ENCODE measurements at places on chromosomes 12 and 14. TPM values are rescaled to one million over a fixed set of nuclear protein-coding genes. Genes with fewer than 3 reads are reported as not detected.

NXPH4 gene
- total RNA-seq, result 0.73 TPM

RFX4 gene
- total RNA-seq, result not detected

DNA sequence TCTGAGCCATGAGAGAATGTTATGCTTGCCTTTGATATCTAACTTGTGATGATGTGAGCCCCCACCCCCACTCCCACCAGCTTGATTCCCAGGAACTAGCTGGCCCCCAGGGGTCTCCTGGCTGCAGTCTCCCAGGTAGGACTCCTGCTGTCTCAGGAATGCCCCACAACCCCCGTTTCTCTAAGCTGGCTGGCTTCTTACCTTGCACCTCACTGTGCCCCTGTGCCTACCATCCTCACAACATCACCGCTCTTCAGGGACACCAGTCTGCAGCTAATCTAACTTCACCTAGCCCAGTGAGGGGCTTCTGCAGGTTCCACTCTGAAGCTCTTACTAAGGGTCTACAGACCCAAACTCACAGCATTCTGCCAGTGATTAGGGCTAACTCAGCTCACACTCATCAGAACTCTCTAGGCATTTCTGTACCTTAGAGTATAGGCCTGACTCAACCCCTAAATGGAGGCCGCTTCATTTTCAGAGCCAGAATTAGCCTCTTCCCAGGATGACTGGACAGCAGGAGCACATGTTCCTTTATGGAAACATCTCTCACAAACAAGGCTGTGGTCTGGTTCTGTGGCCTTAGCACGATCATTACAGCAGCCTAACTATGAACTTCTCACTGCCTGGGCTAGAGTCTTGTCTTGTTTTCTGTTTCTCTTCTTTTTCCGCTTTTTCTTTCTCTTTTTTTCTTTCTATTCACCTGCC lies 72.8 kb upstream of the IFNG-AS1 start:
- no peak for DNase-seq

- DNase-seq, result no peak
These were observed 87.4 kb upstream of the FZD10 start for GRCh38 chr12:130074661-130075406.

DNA sequence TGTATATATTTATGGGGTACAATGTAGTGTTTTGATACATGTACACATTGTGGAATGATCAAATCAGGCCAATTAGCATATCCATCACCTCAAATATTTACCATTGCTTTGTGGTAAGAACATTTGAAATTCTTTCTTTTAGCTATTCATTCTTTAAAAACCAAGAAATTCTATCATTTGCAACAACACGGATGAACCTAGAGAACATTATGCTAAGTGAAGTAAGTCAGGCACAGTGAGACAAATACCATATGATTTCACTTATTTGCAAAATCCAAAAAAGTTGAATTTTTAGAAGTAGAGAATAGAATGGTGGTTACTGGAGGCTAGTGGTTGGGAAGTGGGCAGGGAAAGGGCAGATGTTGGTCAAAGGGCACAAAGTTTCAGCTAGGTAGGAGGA lies 129.3 kb upstream of the PTPRQ start:
- no peak for DNase-seq

- DNase-seq, result peak; percentile 66
These were observed 1.1 kb downstream of the TAOK3 start for GRCh38 chr12:118371321-118372282.

- DNase-seq, result no peak
These were observed 68.2 kb downstream of the FRMD6 start for GRCh38 chr14:51719955-51720354.

PTGER2 gene
- total RNA-seq, result 96.0 TPM

GRCh38 chr14:95502381-95502950 lies 14.0 kb downstream of the SYNE3 start:
- DNase-seq, result no peak

DNA sequence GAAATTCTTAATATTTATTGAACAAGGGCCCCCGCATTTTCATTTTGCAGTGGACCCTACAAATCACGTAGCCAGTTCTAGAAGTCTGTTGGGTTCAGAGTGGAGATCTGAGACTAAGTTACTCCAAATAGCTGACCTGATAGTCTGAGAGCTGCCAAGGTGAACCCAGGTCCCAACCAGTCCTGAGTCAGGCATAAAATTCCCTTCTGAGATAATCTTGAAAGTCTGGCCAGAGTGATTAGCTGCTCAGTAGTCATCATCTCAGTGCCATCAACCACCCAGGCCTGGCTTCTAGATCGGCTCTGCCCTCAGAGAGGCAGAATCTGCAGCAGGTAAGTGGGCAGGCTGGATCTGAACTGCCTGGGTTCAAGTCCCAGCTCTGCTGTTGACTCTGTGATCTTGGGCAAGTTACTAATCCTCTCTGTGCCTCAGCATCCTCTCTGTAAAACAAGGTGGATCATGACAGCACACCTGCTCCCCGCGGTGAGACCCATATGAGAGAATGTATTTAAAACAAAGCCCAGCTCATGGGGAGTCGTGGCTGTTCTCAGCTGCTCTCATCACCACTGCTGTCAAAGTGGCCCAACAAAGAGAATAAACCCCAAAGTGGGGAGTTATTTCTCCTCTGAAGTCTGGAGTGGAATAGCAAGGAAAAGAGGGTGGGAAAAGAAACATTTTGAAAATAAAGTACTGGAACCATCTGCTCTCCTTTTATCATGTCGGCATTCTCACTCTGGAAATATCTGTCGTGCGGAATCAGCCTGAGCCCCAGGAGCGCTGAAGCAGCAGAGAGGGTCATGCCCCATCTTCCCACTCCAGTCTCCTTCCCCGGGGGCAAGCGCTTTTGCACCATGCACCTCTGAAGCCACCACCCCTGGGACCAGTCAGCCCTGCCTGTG lies 193.3 kb downstream of the DPF3 start:
- DNase-seq, result no peak

PRIMA1 gene
- not detected for total RNA-seq

DNA sequence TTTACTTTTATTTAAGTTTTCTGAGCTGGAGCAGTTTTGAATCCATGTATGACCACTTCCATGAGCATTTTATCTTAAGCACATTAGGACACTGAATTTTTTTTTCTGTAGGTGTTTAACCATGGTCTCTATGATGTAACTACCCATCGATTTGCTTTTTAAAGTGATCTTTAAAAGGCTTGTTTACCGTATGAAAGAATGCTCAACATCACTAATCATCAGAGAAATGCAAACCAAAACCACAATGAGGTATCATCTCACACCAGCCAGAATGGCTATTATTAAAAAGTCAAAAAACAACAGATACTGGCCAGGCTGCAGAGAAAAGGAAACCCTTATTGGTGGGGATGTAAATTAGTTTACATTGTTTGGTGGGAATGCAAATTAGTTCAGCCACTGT lies 23.0 kb downstream of the GLRX5 start:
- DNase-seq, result no peak

GRCh38 chr14:44576356-44576755 lies 69.3 kb upstream of the FSCB start:
- no peak for DNase-seq

DNA sequence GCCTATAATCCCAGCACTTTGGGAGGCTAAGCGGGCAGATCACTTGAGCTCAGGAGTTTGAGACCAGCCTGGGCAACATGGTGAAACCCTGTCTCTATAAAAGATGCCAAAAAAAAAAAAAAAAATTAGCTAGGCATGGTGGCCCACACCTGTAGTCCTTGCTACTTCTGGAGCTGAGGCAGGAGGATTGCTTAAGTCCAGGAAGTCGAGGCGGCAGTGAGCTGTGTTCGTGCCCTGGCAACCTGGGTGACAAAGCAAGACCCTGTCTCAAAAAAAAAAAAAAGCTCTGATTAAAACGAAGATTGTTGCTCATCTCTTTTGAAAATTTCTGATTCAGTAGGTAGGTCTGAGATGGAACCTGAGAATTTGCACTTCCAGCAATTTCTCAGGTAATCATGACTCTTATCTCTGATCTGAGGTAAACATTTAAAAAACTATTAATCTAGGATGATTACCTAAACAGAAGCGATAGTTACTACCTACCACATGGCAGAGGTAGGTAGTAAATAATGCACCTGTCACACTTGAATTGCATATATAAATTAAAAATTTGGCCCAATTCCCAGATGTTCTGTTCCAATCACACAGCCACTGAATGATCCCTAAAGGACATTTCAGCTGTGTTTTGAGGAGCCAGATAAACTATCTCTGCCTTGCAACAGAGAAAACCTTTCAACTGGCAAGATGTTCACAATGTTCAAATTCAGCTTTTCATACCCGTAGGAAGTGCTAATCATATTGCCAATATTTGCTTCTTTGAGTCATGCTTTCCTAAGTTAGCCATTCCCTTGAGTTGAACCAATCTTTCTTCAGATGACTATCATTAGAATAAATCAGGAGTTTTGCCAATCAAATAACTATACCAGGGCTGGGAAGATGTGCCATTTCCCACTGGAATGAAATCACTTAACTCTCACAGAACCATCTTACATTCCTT lies 4.2 kb upstream of the TEP1 start:
- DNase-seq, result no peak

PCED1B gene
- 41.2 TPM for total RNA-seq

GRCh38 chr14:101836135-101836534 lies 74.6 kb downstream of the PPP2R5C start:
- DNase-seq, result no peak

DNA sequence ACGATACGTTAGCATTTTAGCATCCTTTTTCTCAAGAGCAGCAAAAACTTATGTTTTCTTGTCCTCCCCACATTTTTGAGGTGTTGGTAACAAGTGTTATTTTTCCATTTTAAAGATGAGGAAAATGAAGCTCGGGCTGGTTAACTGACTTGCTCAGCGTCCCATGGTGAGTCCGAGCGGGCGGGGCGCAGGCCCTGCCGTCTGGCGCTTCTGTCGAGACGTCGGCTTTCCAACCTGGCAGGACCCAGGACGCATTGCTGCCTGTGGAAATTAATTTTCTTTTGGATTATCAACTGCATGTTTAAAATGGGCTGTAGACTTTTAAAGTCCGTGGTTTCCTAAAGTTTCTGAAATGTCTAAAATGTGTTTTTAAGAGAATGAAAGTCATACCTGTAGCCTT lies 30.4 kb downstream of the XRCC3 start:
- no peak for DNase-seq

DNA sequence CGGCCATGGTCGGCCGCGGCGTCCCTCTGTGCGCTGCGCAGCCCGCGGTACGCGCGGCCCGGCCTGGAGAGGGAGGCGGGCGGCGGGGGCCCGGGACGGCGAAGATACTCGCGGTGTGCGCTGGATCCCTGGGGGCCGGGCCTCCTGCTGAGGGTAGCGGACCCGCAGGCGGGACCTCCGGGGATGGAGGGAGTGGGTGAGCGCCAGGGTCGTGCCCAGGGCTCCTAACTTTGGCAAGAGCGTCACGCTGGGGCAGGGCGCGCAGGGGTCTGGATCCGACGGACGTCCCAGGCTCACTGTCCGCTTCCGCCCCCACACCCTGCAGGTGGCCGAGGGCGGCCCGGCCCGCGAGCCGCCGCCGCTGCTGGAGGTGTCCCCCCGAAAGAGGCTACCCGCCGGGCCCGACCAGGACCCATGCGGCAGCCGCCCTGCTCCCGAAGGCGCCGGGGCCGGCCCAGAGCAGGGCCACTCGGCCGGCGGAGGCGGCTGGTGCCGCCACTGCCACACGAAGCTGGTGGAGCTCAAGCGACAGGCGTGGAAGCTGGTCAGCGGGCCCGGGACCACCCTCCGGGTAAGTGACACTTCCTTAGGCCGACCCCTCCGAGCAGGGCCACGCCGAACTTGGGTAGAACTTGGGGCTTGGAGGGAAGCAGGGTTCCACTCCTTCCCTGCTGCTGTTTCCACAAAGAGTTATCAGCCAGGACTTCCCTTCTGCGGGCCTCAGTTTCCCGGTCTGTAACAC lies 502 bp downstream of the KIF26A start:
- DNase-seq, result peak; percentile 60

DNA sequence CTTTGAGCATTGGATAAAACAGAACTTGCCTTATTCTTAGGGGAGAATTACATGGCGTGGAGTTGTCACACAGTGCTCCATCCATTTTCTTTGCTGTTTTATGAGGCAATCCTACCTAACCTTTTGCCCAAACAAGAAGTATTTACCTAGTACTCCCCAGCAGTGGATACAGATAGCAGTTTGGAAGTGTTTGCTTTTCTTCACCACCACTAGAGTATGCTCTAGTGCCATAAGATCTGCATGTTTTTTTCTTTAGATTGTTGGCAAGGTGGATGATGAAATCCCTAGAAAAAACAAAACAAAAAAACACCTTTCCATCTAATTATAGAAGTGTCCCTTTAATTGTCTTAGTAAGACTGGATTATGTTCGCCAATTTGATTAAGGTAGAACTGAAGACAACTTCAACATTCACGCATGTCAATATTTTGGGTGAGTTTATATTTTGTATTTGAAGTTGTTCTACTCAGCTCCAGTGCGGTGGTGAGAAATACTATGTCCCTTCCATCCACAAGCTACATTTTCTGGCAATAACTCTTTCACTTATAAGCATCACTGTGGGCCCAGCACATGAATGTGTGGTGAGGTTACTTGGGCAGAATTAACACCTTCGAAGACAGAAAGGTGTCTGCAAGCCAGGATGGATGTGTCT lies 23.6 kb upstream of the TMEM260 start:
- no peak for DNase-seq

GRCh38 chr12:83323866-83324265 lies 637.2 kb downstream of the TMTC2 start:
- DNase-seq, result no peak

- no peak for DNase-seq
These were observed 126.0 kb downstream of the HELB start for GRCh38 chr12:66428261-66428660.

DNA sequence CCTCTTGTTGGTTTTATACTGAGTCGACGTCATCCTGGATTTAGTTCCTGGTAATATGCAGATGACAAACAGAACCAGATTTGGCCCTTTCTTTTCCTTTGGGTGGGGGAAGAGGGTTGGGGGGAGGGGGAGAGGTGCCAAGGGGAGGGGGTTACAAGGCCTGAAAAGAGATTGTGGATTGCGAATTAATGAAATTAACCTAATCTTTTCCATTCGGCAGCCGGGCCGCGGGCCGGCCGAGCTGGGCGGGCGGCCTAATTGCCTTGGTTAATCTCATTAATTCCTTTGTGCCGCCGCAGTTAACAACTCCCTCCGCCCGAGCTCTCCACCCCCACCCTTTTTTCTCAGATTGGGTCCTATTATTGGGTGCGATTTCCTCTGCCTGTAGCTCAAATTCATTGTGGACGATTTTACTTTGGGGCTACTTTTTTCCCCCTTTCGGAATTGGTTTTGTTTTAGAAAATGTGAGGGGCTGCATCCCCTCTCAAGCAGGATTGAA lies 387 bp upstream of the GSC start:
- DNase-seq, result no peak

PARPBP gene
- 46.9 TPM for total RNA-seq

- no peak for DNase-seq
These were observed 377.0 kb upstream of the ATP2B1 start for GRCh38 chr12:90085494-90086274.

GRCh38 chr12:124369055-124369826 lies 74.3 kb downstream of the RFLNA start:
- no peak for DNase-seq

- no peak for DNase-seq
These were observed 64.3 kb upstream of the CDKN3 start for GRCh38 chr14:54332490-54332889.

- DNase-seq, result no peak
These were observed at the start of gene C12orf42 for GRCh38 chr12:103495469-103496456. Gene C12orf42 (minus strand): TSS chr12:103495968. CDS start chr12:103478426, 17,542 bp downstream.

GRCh38 chr14:73240816-73241480 lies 3.6 kb downstream of the PAPLN start:
- DNase-seq, result no peak
